GM04504 (cell line): ENCODE measurements at places on chromosomes 7 and 10.

DNA sequence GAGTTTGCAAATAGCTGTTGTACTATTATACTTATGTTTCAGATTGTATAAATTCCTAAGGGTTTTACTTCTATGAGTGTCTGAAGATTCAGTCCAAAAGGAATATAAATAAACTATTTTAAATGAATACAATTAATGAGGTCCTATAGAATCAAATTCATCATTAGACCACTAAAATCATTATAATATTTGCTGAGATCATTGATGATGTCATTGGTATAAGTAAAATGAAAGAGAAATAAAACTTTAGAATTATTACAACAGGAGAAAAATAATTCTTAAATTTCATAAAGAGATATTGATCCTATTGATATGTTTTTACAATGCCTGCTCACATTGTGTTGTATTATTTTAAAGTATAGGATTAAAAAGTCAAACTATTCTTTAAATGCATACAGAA lies 544.0 kb upstream of the ZWINT start:
- no peak for DNase-seq

- DNase-seq: no peak
Measured at GRCh38 chr7:85565276-85565675, 378.4 kb upstream of the SEMA3D start.

GRCh38 chr10:76879116-76879913 lies 758.3 kb downstream of the KCNMA1 start:
- no peak for DNase-seq

GRCh38 chr10:22992075-22992474 lies 64.2 kb downstream of the ARMC3 start:
- no peak for DNase-seq

DNA sequence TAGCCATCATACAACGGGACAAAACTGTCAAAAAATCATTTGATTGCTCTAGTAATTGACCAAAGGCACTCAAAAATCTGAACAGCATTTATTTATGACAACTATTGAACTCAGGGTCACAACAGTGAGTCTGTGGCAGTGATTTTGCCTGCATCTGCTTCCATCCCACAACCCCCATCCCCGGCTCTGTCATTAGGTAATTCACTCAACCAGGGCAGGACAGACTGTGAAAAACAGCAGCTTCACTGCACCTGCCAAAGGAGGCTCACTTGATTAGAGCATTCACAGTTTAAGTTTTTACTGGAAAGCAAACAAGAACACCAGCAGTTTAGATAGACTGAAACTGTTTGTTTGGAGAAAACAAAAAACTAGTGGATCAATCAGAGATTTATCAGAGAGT lies 22.2 kb downstream of the NRCAM start:
- no peak for DNase-seq

GRCh38 chr10:86649471-86650150 lies 4.7 kb upstream of the OPN4 start:
- no peak for DNase-seq

DNA sequence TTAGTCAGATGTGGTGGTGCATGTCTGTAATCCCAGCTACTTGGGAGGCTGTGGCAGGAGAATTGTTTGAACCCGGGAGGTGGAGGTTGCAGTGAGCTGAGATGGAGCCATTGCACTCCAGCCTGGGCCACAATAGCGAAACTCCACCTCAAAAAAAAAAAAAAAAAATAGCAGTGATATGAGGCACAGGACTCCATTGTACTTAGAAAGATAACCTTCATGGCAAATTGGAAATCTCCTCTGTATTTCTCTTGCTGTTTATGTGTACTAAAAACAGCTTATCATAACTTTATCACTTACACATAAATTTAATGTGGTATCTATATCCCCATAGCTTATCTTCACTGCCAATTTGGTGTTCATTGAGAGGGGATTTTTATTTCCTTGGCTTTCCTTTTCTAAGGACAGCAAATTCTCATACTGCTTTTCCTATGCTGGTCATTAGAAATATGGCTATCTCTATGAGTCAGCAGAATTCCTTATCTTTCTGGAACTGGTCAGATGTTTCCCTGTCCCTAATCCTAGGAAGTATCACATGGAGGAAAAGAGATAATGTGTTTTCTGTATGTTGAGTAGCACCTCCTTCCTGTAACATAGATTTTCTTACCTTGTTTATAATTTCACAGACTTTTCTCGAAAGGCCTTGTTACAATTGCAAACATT lies 40.6 kb upstream of the ZEB1 start:
- DNase-seq: no peak

GRCh38 chr7:3436746-3437145 lies 135.7 kb downstream of the SDK1 start:
- DNase-seq: no peak

GRCh38 chr7:4434306-4434705 lies 247.8 kb upstream of the FOXK1 start:
- DNase-seq: no peak

DNA sequence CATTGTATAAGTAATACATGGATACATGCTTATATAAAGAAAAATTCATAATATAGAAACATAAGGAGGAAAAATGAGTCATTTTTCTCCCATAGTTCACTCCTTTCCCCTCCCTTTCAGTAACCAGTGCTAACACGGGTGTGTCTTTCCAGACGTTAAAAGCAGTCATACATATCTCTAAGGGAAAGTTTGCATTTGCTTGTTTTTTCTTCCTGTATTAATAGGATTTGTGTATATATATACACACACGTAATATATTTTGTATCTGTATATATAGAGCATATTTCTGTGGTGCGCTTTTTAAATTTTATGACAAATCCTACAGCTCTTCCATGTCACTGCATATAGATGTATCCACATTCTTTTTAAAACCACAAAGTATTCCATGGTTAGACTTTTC lies 78.8 kb downstream of the RALA start:
- DNase-seq: no peak

GRCh38 chr10:38156416-38157269 lies 62.5 kb downstream of the ZNF37A start:
- DNase-seq: no peak

DNA sequence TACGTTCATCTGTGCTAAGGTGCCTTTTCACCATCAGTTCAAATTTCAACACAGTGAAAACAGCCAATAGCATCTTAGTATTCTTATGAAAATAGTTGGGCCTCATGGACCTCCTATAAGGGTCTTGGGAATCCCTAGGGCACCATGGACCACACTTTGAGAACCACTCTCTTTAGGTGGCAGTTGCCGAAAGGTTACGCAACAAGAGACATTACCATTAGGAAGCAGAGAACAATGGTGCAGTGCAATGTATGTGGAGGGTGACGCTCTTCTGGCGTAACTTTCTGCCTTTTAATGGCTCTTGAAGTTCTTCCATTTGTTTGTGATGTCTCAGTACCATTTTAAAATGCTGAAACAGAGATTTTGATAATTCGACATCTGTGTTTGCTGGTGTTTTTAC lies 131.1 kb downstream of the CNNM2 start:
- DNase-seq: no peak

DNA sequence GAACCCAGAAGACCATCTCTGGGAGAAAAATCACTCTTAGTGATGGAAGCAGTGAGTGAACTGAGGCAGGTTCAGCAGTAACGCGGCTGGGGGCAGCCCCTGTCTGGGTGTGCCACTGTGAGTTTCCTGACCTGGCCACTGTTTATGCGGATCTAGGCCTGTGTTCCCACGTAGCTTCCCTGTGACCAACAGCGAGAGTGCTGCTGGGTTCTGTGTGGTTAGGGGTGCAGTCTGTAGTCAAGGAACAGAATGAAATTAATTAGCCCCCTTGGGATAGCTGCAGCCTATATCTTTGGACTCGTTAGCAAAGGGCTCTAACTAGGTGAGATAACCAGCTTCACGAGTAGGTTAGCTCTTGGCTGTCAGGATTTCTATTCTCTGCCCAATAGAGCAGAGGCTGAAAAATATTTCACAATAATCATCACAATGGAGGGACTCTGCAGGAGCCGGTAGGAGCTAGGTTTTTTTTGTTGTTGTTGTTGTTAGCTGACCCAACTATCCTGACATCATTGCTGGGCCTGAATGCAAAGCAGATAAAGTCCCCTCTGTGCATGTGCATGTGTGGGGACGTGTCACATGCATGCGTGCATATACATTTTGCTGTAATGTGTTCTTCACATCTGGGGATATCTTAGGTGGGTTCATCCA lies 164.9 kb downstream of the TMEM178B start:
- DNase-seq: no peak

- DNase-seq: peak; percentile 22
Measured at GRCh38 chr7:77866786-77867536, 68.4 kb downstream of the PHTF2 start.

- DNase-seq: no peak
Measured at GRCh38 chr7:33355386-33355785, 226.0 kb downstream of the BBS9 start.

DNA sequence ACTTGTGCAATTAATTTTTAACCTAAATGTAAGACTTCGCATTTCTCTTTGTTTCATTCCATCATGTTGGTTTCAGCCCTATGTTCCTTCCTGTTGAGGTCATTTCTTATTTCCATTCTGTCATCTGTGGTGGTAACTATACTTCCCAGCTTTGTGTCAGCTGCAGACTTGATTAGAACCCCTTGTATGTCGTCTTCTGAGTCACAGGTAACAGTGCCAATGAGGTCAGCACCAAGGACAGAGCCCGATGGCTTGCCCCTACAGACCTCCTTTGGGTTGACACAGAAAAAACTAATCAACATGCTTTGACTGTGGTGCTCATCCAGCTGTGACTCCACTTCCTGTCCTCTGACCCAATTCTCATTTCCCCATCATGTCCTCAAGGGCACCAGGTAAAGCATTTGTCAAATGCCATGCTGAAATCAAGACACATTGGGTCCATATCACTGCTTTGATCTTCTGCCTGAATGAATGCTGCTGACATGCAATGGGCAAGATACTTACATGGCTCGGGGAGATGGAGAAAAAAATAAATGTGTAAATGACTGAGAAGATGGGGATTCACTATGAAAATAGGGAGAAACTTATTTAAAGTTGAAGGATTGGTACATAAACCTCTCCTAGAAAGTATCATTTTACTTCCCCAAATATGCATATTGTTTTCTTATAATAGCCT lies 25.6 kb upstream of the CRTAC1 start:
- DNase-seq: no peak

GRCh38 chr7:92636018-92636560 lies 45.9 kb upstream of the FAM133B start:
- DNase-seq: no peak
